Nucleus accumbens (tissue), 56 donors: ENCODE measurements at places on chromosomes 7 and 10.

DNA sequence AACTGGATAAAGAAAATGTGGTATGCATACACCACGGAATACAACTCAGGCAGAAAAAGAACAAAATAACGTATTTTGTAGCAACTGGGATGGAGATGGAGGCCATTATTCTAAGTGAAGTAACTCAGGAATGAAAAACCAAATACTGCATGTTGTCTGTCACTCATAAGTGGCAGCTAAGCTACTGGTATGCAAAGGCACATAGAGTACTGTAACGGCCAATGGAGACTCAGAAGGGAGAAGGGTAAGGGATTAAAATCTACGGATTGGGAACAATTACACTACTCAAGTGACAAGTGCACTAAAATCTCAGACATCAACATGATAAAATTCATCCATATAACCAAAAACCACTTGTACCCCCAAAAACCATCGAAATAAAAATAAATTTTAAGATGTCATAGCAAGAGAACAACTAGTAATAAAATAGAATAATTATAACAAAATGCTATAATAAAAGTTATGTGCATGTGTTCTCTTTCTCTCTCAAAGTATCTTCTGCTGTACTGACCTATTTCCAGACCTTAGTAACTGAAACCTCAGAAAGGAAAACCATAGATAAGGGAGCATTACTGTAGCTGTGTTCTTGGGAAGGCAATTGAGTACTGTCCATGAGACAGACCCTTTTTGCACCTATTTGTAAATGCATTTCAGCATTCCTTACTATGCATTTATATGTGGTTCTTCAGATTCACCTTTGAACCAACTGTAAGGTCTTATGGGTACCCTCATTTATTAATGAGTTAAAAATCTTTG lies 6.7 kb upstream of the NEBL start:
- DNase-seq = no peak

DNA sequence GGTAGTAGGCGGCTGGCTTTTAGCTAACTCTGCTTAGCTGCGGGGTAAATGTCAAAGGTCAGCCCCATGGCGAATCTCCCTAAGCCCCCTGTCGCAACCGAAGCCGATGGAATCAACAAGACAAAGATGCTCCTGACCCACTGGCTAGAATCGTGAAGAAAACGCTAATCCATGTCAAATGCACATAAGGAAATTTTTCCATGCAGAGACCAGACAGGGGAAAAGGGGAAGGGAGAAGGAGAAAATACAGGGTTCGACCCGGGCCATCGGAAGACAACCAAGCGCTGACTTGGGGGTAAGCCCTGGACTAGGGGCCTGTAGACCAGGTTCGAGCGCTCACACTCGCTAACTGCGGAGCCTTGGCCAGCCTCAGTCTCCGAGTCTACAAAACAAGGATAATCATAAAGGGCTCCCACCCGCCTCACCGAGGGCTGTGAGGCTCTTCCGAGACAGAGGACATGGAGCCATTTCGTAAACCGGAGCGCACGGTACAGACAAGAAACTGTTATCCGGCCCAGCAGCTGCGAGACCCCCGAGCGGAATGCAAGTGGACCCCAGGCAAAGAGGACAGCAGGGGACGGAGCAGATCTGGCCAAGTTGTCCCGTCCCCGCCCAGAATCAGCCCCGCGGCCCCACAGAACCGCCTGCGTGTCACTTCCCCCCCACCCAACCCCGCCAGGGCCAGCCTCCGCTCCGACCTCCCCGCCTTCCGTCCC lies 507 bp downstream of the SAR1A start:
- DNase-seq = no peak

DNA sequence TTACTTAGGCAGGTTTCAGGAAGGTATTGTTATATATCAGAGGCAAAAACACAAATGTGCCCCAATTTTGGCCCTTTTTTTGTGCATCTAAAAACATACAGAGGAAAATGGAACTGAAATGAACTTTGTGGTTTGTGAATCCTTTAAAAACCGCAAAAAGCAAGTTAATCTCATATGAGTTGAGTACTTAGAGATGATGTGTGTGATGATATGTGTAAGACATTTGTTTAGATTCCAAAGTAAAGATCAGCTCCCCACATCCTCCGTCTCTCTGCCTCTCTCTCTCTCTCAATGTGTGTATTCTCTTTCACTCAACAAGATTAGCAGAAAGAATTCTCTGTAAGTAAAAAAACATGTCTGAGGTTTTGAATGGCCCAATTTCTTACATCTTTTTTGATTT lies 201.9 kb downstream of the MALRD1 start:
- DNase-seq = no peak

DNA sequence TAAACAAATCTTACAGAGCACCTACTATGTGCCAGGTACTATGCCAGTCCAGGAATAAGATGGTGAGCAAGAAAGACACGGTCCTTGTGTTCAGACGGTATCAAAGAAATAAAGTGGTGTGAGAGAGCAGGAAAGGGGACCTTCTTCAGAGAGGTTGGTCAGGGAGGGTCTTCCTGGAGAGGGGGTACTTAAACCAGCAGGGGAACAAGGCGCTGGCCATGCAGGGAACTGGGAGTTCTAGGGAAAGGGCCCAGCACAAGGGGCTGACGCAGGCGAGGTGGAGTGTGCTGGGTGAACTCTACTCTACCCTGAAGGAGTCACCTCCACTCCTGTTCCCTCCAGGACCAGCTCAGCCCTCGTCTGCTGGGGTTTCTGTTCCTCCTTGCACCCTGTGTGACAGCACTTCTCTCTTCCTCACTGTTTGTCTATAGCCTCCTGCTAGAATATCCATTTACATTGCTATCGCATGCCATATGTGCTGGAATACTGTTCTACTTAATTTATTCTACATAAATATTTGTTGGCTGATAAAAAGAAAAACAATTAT lies 73.5 kb downstream of the AOAH start:
- no peak for DNase-seq

GRCh38 chr7:133957845-133958244 lies 169.3 kb upstream of the LRGUK start:
- no peak for DNase-seq

DNA sequence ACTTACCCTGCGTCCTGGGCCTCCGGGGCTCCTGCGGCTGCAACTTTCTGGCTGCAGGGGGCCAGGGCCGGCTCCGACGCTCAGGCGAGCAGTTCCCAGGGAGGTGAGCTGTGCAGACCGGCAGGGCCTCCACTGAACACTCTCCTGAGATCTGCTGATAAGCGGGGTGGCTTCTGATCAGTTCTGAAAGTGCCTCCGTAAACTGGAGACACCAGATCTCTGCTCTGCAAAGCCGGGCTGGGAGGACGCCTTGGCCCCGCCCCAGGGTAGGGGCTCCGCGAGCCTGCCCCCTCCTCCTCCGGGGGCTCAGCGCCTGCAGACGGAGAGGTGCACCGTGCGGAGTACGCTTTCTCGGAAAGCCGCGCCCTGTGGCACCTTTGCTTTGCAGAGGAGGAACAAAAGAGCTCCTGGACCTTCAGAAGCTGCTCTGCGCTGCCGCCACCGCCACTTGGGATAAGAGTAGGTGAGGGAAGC lies 141.3 kb upstream of the VKORC1L1 start:
- no peak for DNase-seq

DNA sequence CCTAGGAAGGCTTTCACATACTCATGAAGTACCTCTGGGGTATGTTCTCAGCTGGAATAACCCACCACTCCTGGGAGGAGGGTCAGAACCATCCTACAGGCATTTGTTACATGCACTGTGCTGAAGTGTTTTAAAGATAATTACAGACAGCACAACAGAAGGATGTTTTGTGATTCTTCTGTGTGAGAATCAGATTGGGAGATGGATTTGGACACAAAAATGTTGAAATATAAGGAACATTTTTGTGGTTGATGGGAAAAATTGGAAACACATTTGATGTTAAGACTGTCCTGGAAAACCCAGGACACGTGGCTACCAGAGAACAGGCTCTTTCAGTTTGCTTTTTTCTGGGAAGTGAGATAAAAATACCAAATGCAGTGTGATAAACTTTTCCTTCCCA lies 61.4 kb downstream of the BICC1 start:
- DNase-seq = no peak

GRCh38 chr10:128314686-128315085 lies 188.5 kb upstream of the MKI67 start:
- DNase-seq = no peak

- peak; percentile 21 for DNase-seq
These were observed 67.7 kb downstream of the GPAM start for GRCh38 chr10:112115781-112116385.

- DNase-seq = no peak
These were observed 21.2 kb downstream of the ASB15 start for GRCh38 chr7:123622660-123623386.
